ENCODE measurements at places on chromosomes 3 and 15.

- no peak for DNase-seq
Measured at GRCh38 chr15:73809728-73810501, 56.8 kb upstream of the INSYN1 start.

DNA sequence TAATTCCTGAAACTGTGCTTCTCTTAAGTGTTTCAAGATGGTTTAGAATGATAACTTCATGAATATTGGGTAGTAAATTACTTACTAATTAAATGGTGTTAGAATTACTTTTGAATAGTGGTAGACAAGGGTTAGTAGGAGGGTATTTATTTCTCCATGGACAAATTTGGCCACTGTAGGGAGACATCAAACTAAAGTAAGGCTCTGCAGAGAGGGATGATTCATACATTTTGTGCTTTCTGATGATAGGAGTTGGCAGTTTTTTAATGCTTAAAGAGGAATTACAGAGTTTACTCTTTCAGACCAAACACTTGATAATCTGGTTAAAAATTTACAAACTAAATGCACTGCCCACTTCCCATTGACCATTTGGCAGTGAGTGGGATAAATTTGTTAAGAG lies 127.6 kb downstream of the NAALADL2 start:
- no peak for DNase-seq

- no peak for DNase-seq
Measured at GRCh38 chr15:58471348-58471747, 39.6 kb downstream of the LIPC start.

DNA sequence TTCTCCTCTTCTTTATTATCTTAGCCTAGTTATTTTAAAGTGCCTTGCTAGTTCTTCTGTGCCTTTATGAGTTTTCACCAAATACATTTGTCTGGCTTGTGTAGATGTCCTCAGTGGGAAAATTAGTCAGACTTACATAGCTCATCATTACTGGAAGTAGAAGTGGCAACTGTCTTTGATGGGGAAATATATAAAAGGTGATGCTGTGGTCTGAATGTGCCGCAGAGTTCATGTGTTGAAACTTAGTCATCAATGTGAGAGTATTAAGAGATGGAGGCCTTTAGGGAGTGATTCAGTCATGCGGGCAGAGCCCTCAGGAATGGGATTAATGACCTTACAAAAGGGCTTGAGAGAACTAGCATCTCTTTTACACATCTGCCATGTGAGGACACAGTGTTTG lies 6.4 kb upstream of the ERICH6 start:
- DNase-seq, result no peak

DNA sequence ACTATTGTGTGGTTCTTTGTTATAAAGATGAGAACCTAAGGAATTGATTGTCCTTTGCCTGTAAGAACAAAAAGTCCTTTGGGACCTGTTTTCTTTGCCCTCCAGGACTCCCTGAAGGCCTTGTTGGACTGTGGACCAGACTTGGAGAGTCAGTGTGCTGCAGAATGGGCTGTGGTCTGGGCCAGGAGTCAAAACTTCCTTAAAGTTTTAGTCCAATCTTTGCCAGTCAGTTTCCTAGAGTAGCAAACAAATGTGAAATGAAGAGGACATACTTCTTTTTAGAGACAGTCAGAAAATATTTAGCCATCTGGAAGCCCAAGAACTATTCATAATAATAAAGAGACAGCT lies 45.4 kb downstream of the PDE8A start:
- no peak for DNase-seq

- no peak for DNase-seq
Measured at GRCh38 chr3:8103954-8104353, 397.7 kb upstream of the LMCD1 start.

DNA sequence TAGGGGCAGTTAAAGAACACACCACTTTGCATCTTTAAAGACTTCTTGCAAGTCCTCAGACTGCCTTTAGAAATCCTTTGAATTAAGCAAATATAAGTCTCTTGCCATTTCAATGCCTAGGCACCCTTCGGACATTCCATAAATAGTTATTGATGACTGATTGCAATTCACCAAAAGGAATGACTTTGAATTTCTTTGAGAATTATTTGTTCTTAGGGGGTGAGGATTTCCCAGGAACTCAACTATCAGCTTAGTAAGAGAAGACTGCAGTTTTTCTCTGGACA lies 495 bp upstream of the MYEF2 start:
- no peak for DNase-seq

GRCh38 chr3:127857333-127857732 lies 35.0 kb upstream of the MGLL start:
- no peak for DNase-seq

GRCh38 chr15:80925597-80926059 lies 64.0 kb downstream of the MESD start:
- peak; percentile 72 for DNase-seq

GRCh38 chr3:57746156-57747010 lies 9.7 kb upstream of the SLMAP start:
- no peak for DNase-seq

DNA sequence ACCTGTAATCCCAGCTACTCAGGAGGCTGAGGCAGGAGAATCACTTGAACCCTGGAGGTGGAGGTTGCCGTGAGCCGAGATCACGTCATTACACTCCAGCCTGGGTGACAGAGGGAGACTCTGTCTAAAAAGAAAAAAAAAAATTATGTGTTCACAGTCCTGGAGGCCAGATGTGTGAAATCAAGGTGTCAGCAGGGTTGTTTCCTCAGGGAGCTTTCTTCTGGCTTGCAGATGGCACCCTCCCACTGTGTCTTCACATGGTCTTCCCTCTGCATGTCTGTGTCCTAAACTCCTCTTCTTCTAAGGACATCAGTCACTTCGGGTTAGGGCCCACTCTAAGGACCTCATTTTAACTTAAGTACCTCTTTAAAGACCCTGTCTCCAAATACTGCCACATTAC lies 56.1 kb upstream of the UBE2E1 start:
- DNase-seq, result no peak

DNA sequence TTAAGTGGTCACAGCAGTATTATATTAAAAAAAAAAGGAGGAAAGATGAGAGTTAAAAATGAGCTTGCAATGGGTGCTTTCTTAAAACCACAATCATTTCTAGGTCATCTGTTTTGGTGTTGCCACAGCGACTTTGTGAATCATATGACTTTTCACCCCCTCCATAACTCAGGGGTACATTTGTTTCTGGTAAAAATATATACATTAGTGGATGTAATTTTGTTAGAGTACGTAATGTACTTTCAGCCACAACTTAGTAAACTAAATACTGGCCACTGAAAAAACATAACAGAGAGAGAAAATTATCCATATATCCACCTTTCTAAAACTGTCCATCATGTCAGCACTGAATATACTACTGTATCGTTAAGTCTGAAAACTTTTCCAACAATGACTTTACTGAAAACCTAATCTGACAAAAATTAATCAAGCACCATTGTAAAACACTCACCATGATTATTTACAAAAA lies 3.4 kb downstream of the ANKRD28 start:
- no peak for DNase-seq

GRCh38 chr3:149751551-149751950 lies 738 bp downstream of the COMMD2 start:
- no peak for DNase-seq

DNA sequence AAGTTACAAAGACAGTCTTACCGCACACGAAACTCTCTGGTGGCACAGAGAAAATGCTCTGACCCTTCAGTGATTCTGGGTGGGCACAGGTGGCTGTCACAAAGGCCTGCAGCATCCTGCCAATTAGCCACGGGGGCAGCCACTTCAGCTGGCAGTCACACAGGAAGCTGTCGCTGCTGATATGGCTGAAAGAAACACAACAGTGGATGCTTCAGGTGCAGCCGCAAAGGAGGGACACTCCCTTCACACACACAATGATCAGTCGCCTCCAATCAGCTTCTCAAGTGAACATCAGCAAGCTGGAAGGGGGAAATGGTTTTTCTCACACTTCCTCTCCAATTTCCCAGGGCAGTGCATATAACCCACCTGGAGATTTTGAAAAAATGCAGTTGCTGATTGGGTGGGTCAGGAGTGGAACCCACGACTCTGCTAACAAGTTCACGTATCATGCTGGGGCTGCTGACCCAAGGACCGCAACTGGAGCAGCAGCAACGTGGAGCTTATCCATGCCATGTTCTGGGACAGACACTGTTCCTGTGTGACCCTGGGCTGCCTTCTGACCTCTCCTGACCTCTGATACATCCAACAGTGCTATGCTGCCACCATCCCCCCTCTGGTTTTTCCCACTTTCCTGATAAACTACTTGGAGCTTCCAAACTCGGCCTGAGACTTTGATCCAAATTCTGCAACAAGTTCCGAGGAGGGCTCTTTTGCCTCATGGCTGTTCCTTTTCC lies 106.6 kb downstream of the LRIG1 start:
- no peak for DNase-seq

DNA sequence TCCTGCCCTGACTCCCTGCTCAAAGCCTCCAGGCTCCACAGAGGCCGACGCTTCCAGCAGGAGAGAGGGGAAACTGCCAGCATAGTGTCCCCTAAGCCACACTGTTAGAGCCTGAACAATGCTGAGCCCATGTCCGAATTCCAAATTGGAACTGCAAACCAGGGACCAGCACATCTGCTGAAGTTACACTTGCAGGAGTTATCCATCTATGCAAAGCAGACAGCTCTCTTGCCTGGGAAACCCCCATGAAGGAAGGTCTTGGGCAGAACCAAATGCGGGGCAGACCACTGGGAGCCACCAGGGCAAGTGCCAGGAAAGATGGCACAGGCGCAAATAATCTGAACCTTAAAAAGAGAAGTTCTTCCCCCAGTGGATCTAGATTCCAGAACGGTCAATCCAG lies 625 bp downstream of the LRRC15 start:
- DNase-seq, result no peak

GRCh38 chr3:8743911-8744310 lies 10.3 kb downstream of the CAV3 start:
- no peak for DNase-seq

DNA sequence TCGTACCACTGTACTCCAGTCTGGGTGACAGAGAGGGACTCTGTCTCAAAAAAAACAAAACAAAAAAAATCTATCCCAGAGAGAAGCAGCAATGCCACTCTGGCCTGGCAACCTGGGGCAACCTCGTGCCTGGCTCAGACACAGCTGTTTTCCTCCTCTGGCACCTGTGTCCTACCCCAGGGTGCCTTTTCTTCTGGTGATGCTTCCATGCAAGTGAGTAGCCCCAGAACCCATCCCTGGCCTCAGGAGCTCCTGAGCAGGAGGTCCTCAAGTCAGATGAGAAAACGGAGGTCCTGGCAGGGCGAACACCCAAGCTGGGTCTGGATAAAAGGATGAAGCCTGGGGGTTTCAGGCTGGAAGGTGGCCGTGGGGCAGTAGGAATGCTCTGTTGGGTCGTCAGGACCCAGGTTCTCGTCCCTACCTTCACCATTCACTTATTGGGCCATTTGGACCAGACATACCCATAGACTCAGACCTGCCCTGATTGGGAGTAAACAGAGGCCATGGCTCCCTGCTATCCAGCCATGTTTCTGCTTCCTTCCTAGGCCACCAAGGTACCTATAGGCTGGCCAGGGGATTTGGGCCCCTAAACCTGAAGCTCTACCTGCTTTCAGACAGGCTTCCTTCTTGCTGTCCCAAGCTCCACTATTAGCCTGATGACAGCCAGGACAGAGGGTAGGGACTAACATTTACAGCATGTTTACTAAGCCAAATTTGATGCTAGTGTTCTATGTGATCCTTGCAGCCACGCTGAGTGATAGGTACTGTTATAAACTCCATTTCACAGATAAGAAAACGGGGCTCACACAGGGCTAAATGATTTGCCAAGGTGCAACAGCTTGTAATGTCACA lies 102.2 kb downstream of the DAPK2 start:
- no peak for DNase-seq

GRCh38 chr3:18415167-18415566 lies 10.0 kb downstream of the SATB1 start:
- DNase-seq, result no peak

- no peak for DNase-seq
Measured at GRCh38 chr3:159077860-159078259, 276.0 kb downstream of the MFSD1 start.

DNA sequence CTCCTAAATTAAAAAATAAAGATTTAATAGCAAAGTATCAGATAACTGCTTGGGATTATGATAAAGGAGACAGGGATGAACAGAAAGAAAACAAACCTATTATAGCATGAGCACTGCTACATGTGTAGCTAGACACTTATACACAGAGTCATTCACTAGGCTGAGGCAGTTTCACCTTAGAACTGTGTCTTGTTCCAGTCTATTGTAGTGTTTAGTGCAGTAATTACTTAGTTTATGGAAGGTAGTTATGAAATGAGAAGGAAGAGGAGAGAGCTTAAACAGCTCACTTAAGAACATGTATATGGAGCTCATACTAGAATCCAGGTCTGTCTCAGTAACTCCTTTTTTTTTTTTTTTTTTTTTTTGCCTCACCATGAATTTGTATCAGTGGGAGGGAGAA lies 441.4 kb downstream of the PDCD6IP start:
- DNase-seq, result no peak

GRCh38 chr3:63228677-63229076 lies 49.4 kb upstream of the SYNPR start:
- DNase-seq, result no peak

GRCh38 chr3:15390460-15390859 lies 36.9 kb downstream of the METTL6 start:
- DNase-seq, result no peak

DNA sequence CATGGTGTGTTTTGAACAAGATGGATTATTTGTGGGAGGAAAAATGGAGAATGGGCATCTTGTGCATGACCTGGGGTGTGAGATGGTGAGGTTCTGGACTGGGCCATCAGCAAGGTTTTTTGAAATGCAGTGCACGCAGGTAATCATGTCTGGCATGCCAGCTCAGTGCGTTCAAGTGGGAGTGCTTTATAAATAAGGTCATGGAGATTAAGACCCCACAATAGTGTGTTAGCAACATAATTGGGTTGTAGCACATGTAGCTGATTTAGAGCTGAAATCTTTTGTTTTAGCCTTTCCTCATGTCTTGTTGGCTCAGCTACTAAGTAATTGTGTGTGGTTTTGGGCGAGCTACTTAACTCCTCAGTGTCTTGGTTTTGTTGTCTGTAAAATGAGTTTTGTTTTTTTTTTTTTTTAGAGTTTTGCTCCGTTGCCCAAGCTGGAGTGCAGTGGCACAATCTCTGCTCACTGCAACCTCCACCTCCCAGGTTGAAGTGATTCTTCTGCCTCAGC lies 3.9 kb upstream of the CACNA1D start:
- no peak for DNase-seq

DNA sequence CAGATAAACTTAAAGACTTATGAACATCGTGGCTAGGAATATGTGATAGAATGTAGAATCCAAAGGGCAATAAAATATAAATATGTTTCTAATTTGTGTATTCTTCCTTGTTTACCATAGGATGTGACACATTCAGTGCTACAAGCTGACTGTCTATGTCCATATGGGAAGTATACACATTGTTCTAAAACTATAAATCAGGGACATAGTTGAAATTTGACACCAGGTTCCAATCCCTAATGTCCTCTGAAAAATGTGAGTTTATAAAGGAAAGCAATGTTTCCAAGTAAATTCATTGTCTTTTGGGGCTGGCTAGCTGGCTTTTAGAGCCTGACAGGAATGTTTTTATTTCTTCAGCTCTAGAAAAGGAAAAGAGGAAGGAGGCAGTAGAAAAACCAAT lies 273.6 kb downstream of the CNTN4 start:
- no peak for DNase-seq

GRCh38 chr3:78183906-78184599 lies 1144.2 kb downstream of the ROBO2 start:
- no peak for DNase-seq

All from cerebellar nuclear complex (tissue), 1 donor.